ENCODE measurements at places on chromosomes 1 and 21.

GRCh38 chr1:184838504-184838951 lies 83.9 kb upstream of the EDEM3 start:
- DNase-seq = no peak

DNA sequence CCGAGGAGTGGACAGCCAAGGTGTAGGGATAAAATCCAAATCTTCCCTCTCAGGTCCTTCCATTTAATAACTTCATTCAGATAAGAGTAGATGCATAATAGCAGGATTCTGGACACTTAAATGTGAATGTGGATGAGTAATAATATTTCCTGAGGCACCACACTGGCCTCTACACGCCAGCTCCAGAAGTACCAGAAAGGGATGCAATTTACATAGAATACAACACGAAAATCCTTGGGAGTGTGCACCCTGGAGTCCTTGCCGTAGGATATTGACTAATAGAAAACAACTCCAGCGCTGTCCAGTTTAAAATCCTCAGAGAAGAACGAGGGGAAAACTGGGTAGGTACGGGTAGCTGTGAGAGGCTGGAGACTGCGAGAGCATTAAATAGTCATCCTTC lies 6.9 kb downstream of the PLXNA2 start:
- DNase-seq = no peak

GRCh38 chr1:60888126-60888525 lies 194.2 kb upstream of the NFIA start:
- no peak for DNase-seq

DNA sequence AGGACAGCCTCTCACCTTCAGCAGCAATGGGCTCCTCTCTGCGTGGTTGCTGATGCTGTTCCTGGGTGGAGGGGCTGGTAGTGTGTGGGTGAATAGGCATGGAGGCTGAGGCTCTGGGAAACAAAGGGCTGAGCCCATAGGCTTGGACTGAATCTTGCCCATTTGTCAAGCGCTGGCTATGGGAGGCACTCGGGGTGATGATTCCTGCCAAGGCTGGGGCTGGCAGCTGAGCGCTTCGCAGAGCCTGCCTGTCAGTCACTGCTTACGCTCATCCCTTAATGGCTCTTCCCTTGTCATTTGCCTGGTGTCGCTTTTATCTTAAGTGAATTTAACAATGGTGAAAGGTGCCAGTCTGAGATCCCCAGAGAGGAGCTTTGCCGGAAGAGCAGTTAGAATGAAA lies 353.3 kb downstream of the PBX1 start:
- no peak for DNase-seq

- no peak for DNase-seq
These were observed 6.4 kb downstream of the INPP5B start for GRCh38 chr1:37940299-37940947.

DNA sequence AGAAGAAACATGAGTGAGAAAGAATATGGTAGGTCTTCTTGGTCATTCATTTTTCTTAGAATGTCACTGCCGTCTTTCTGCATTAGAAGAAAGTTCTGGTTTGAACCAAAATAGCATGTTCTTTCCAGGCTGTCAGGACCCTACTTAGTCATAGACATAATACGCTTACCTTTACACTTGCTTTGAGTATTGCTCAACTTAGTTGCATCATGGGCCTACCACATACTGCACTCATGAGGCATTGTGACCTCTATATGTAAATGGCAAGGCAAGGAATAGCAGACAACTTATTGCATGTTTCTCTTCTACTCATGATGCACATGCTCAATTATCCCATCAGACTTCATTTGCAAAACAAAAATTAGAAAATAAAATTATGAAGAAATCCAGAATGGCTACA lies 415.0 kb downstream of the HLX start:
- no peak for DNase-seq

GRCh38 chr1:8463144-8463927 lies 145.4 kb downstream of the SLC45A1 start:
- no peak for DNase-seq

All from activated CD8-positive, alpha-beta memory T cell treated with anti-CD3 and anti-CD28 coated beads for 48 hours (primary cell).